Esophagus squamous epithelium (tissue), 5 donors: ENCODE measurements at places on chromosomes 4 and X.

DNA sequence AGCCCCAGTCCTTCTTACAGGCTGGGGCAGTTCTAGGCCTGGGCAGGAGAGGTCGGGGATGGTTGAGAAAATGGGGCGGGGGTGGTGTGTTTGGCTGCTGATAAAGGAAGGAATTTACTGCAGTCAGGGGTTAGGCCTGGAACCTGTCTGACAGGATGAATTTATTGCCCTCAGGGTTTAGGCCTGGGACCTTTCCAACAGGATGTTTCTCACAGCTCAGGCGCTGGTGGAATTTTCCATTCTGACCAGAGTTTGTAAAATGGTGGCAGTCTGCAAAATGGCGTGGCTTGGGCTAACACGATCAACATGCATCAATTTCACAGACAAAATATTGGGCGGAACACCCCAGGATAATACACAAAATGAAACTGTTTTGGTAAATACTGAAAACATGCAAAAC is 83.5 kb upstream of the SPIN4 start:
- no peak for DNase-seq

GRCh38 chrX:143095816-143096215 is 70.1 kb downstream of the SPANXN4 start:
- no peak for DNase-seq

DNA sequence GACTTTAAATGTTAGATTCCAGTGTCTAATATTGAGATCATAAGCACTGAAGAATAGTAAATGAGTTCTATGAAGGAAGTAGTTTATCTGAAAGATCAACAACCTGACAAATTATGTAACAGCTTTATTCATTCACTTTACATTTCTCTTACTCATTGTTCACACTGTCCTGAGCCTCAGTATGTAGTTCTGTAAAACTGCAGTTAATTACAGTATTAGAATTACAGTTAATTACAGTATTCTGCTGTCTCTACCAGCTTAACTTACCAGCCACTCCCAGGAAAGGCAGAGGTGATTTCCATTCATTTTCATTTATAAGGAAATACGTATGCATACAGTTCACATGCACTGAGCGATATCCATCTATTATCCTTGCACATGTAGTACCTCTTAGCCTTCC is 32.7 kb downstream of the NFKB1 start:
- DNase-seq, result no peak

DNA sequence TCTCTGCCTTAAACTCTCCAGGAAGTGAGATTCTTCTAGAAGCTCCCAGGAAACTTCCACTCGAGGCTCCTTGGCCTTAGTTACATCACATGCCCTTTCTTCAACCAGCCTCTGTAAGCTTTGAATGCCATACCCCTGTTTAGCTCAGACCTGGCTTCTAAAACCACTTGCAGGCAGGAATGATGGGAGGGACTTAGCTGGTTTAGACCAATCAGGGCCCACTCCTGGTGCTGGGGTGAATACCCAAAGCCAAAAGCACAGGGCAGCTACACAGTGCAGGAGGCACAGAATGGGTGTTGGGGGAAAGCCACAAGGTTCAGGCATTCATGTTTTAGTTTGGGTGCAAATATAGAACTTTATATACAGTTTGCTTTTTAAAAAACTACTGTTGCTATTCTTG is 296.2 kb downstream of the FRMPD4 start:
- DNase-seq, result no peak
